CD4-positive, alpha-beta T cell treated with Interleukin-1 beta for 1 hour (primary cell): ENCODE measurements at places on chromosomes 2 and 18.

DNA sequence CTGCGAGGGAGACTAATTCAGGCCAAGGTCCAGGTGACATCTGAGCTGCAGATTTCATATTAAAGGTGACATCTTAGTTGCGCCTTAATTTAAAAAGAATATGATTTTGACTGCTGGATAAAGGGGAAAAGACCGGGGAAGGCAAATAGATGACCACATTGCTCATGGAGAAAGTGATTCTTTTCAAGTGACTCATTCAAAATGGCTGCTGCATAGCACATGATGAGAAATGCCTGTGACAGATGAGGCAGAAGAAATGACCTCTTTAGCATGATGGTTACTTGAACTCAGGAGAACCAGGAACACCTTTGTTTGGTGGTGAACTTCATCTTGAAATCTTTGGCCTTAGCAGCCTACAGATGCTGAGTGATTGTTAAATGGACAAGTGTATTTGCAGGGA is 385.8 kb upstream of the TRIB2 start:
- DNase-seq = no peak

DNA sequence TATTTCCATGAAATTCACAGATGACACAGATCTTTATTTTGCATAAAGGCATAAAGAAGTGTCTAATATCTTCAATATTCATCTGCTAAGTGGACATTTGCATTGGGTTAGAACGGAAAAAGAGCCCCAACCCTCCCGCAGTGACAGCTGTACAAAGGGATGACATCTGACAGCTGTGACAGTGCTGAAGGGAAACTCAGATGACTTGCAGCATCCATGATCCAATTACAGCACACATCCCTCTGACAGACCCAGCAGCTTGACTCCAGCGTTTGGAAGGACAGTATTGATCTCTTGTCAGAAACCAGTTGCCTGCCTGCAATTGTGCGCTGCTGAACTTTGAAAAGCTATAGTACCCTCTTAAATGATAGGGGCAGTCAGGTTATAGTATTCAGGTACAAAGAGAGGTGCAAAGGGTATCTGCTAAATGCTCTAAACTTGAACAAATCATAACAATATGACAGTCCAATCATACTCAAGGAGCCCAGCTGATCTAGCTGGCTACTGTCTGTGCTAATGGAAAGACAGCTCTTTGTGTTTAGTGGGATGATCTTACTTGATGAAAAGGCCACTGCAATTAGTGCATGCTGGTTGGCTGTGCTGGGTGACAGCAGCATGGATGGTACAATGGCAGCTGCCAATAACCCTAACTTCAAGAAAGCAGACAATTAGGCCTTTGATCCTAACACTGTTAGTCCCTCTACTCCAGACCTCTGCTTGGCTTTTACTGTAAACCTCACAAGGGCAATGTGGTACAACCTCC is 599.2 kb downstream of the NR4A2 start:
- no peak for DNase-seq

- DNase-seq = no peak
Observed at GRCh38 chr2:22784566-22784965, 600.4 kb upstream of the KLHL29 start.

DNA sequence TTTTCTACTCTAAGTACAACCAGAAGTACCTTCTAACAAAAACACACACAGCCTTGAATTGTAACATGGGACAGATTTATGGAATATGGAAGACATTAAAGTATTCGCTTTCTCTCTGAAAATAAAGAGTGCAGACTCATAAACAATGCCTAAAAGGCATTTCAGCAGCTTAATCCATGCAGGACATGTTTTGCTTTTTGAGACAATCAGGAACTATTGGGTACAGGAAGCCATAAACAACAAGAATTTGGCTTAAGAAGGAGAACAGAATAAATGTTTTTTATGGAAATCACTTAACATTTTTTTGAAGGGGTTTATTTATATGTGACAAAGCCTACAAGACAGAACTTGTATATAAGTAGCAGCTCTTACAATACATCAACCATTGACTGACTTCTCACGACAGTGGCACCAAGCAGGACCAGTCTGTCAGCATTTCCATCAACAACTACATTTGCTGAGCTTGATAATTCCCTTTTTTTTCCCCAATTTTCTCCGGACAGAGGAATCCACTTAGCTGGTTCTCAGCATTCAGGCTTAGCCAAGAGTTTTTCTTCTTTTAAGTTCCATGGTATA is 140.1 kb downstream of the EXOC6B start:
- DNase-seq = no peak

DNA sequence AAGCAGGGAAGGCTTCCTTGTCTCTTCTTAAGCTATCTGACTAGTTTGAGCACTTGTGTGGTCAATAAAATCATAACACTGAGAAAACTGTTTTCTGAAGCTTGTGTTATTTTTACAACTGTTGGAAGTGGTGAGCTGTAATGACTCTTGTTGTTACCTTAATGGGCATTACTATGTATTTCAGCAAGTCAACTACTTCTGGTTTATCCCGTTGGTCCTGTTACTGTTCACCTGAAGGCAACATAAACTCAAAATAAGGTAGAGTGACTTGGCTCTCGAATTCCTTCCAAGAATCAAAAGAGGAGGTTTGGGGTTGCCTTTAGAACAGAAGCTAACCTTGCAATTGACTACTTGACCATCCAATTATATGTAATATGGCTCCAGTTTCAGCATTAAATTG is 23.2 kb upstream of the FIGN start:
- DNase-seq = no peak

GRCh38 chr18:75016025-75016717 is 192.8 kb downstream of the PTGR3 start:
- no peak for DNase-seq

DNA sequence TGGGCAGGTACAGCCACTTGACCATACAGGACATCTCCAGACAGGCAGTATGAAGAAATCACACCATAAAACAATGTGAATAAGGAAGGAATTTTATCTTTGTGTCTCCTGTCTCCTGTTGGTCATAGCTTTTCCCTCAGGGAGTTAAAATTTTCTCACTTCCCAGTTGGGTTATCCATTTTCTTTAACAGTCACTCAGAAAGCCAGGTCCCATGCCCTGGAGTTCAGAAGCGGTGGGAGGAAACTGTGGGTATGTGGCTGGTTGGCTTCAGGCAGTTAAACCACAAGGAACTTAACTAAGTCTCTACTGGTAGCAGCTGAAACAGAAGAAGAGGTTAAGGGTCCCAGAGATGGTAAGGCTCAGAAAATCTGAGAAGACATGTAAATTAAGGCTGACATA is 6.5 kb upstream of the SMAD2 start:
- no peak for DNase-seq

DNA sequence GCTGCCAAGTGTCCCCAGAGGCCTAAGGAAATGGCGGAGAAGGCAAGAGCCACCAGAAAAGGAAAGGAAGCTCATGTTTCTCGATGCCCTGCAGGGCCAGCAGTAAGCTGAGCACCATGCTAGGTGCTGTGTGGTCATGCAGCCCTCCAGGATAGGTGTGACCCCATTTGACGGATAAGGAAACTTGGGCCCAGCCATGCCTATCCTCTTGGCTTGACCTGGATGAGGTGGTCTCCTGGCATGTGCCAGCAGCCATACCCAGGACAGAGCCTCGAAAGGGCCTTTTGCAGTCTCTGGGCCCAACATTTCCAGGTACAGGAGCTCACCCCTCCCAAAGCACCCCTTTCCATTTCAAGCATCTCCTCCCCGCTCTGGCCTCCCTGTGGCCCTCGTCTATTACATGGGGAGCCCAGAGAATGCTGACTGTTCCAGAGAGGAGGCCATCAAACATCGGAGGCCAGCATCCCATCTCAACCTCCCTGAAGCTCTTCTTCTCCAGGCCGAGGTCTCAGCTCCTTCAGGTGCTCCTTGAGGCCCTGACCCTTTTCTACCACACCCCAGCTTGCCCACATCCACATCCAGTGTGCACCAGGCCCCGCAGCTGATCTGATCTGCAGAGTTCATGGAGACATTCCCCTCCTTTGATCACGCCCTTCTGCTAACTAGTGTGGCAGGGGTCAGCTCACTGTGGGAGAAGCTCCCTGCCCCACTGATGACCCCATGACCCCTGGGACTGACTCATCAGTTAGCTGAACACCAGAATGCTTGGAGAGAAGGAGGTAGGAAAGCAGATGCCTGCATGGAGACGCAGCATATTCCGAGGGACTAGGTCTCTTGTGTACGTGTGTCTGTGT is 208.4 kb downstream of the TNS1 start:
- no peak for DNase-seq

DNA sequence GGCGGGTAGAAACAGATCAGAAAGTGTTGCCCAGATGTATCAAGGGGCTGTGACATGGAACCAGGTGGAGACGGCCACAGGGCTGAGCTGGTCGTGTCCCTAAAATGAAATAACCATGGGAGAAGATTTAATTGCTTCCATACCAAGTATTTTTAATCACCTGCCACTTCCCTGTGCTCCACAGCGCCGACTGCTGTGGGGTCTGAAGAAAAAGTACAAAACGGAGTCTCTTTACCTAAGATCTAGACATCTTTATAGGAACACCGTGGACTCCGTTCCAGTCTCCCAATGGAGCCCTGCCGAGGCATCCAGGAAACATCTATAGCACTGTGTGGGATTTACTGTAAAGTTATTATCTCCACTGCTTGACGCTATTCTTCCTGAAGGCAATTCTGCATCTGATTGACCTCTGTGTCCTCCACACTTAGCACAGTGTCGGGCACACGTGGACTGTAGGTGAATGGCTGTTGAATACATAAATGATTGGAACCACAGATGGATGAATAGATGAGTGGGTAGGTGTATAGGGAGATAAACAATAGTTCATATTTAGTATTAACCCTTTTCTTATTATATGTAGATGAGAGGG is 21.6 kb upstream of the GYPC start:
- peak; percentile 43 for DNase-seq

DNA sequence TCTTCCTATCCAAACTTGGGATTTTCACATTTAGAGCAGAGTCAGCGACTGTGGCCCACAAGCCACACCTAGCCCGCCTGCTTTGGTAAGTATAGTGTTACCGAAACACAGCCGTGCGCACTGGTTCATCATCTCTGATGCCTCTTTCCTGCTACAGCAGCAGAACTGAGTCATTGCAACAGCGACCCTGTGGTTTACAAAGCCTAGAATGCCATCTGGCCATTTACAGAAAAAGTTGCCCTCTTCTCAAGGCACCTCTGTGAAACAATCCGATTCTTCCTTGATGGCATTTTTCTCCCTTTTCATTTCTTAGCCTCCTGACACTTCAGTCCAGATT is 10.7 kb upstream of the IAH1 start:
- DNase-seq = no peak

DNA sequence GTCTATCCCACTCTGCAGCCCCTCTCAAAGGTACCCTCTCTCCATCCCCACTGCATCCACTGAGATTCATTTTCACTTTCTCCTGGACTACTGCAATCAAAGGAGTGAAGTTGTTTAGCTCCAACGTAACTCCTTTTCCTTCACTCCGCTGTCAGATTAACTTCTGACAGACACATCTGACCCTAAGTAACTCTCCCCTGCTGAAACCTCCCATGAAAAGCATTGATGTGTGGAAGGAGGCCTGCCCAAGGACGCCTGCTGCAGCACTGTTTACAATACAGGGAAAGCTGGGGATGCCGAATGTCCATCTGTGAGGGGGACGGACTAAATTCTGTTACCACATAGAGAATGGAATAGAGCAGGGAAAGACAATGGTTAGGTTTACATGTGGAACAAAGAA is 114.8 kb downstream of the TMEM163 start:
- DNase-seq = no peak

DNA sequence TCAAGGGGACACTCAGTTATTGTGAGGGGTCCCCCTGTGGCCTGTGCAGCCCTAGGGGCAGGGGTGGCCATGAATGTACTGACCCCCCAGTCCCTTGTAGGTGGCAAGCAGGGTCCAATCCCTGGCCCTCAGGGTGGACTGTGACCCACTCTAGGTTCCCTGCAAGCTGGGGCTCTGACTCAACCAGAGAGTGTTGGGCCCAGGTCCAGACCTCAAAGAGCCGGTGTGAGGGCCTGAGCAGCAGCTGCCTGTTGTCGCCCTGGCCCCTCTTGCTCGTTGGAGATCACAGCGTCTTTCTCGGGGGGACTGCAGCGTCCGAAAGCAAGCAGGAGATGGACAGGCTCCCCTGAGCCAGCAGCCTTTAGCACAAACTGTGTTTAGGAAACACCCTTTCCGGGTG is 66.8 kb upstream of the ATG16L1 start:
- no peak for DNase-seq

DNA sequence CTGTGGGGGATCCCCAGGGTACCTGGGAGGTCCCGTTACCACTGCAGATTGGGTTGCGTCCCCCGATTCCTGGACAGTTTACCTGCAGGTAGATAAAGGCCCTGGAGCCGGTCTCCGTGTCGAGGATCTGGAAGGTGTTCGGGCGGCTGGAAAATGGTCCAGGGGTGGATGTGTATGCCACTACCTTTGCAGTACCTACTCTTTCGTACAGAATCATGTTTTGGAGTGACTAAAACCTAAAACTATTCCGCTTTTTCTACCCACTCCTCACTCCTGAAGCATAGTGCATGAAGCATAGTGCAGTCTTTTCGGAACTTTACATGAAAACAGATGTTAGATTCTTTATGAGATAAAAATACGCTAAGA is 418 bp downstream of the WDR75 start:
- DNase-seq = no peak

- no peak for DNase-seq
Observed at GRCh38 chr2:80199504-80199903, 105.0 kb downstream of the LRRTM1 start.

DNA sequence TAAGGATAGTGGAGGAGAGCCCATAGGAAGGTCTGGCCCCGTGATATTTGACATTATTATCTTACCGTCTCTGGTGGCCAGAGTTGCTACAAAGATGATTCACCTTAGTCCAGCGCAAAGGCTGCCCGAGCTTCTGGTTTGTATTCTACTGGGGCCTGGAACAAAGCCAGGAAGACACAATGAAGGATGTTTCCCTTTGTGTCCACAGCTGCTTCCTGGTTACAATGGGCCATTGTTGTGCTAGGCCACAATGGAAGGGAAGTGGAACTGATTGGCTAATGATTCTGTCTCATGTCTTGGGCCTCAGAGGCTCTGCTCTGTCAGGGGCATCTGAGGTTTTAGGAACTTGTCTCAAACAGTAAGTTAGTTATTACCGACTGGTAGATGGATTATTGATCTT is 132.2 kb downstream of the TDRD15 start:
- peak; percentile 68 for DNase-seq

- DNase-seq = no peak
Observed at GRCh38 chr2:187206471-187206870, 241.6 kb downstream of the CALCRL start.

- DNase-seq = no peak
Observed at GRCh38 chr2:186024921-186025320, 286.3 kb downstream of the FSIP2 start.

DNA sequence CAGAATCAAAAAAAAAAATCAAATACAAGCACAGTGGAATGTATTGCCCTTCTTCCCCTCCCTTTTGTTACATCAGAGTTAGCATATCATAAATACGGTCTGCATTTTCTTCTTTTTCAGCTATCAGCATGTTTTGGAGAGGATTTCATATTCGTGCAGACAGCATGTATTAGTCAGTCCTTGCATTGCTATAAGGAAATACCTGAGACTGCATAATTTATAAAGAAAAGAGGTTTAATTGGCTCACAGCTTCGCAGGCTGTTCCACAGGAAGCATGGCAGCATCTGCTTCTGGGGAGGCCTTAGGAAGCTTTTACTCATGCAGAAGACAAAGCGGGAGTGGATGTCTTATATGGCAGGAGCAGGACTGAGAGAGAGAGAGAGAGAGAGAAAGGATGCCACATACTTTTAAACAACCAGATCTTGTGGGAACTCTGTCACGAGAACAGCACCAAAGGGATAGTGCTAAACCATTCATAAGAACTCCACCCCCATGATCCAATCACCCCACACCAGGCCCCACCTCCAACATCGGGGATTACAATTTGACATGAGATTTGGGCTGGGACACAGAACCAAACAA is 8.9 kb downstream of the IL1B start:
- DNase-seq = no peak
